ENCODE measurements at places on chromosomes 3 and 15.

GRCh38 chr3:111758642-111759041 is 100.4 kb upstream of the PHLDB2 start:
- DNase-seq = no peak

- no peak for DNase-seq
Measured at GRCh38 chr3:16511681-16512434, 1.6 kb downstream of the RFTN1 start.

DNA sequence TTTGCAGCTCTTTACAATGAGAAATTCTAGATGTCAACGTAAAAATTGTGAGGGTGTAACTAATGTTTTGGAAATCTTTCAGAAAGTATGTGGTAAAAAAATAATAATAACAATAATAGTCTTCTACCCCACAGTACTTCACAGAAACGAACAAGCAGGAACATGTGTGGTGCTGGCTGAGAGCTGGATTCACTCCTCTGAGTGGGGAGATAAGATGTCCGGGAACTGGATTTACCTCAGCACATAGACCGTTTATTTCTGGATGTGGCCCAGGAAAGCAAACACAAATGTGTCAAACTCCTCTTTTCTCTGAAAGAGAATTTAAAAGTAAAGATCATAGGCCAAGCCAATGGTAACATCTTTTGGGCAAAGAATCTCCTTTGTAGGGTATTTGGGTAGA is 103.4 kb downstream of the SLC49A4 start:
- no peak for DNase-seq

- DNase-seq = no peak
Measured at GRCh38 chr3:23966328-23966727, 21.2 kb downstream of the NR1D2 start.

DNA sequence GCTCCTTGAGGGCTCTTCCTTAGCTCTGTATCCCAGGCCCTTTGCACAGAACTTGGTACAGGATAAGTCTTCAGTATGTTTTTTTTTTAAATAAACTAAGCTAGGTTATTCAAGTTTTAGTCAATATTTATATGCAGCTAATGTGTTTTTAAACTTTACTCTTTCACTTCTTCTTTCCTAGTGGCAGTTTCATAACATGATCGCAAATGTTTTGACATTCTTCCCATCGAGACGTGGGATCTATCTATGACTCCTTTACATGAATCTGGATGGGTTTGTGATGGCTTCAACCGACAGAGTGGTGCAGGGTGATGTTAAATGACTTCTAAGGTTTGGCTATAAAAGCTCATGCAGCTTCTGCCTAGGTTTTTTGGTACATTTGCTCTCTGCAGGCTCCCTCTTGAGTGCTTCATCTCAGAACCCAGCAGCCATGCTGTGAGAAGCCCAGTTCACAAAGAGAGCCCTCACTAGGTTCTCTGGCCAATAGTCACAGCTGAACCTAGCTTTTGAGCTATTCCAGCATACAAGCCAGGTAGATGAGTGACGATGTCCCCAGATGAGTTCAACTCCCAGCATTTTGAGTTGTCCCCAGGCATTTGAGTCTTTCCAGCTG is 13.5 kb upstream of the MECOM start:
- no peak for DNase-seq

DNA sequence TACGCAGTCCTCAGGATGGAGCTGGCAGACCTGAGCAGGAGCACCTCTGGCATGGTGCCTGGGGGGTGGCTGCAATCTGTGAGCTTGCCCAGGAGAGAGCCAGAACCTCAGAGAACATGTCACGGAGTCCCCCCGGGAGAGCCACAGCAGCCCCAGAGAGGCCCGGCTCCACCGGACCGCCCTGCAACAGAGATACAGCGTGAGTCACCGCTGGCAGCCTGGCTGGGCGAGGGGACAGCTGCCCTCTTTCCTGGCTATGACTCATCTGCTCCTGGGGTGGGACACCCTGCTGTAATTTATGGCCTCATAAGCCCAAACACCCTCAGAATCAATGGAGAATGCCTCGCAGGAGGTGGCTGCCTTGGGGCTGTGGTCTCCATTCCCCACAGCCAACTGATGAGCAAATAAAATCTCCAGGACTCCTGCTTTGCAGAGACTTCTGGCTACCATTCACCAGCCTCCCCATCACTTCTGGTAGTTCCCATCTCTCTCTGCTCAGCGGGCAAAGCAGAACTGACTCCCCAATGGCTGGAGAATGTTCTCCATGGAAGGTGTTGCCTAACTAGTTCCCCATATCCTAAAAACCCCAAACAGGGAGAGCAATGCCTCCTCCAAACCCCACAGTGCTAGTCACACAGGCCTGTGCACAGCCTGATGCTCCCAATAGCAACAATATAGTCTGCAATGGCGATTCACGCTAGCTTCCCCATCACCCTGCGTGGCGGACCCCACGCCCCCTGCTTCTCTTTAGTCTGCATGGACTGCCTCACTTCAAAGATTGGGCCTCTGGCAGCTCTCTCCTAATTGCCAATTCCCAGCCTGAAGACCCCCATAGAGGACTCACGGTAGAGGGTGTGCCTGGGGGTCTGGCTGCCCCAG is 21.6 kb downstream of the ACSBG1 start:
- no peak for DNase-seq

GRCh38 chr15:82168296-82168695 is 94.2 kb downstream of the EFL1 start:
- DNase-seq = no peak

DNA sequence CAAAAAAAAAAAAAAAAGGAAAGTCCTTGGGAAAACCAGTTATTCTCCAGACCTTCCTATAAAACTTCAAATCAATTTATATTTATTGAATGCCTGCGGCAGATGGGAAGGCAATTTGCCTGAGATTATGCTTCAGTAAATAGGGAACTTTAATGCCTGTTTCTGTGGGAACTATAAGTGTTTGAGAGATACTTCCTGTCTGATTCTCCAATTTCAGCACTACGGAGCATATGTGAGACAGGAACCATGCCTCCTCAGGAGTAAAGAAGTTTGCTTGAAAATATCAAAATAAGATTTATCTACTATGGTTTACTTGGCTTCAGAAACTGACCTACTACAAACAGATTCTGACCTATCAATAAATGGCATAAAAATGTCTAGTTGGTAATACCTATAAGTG is 135.5 kb downstream of the CBLB start:
- DNase-seq = no peak

- no peak for DNase-seq
Measured at GRCh38 chr3:101414121-101414520, 93.7 kb upstream of the IMPG2 start.

- DNase-seq = no peak
Measured at GRCh38 chr15:41659855-41660234, 360 bp upstream of the MGA start.

DNA sequence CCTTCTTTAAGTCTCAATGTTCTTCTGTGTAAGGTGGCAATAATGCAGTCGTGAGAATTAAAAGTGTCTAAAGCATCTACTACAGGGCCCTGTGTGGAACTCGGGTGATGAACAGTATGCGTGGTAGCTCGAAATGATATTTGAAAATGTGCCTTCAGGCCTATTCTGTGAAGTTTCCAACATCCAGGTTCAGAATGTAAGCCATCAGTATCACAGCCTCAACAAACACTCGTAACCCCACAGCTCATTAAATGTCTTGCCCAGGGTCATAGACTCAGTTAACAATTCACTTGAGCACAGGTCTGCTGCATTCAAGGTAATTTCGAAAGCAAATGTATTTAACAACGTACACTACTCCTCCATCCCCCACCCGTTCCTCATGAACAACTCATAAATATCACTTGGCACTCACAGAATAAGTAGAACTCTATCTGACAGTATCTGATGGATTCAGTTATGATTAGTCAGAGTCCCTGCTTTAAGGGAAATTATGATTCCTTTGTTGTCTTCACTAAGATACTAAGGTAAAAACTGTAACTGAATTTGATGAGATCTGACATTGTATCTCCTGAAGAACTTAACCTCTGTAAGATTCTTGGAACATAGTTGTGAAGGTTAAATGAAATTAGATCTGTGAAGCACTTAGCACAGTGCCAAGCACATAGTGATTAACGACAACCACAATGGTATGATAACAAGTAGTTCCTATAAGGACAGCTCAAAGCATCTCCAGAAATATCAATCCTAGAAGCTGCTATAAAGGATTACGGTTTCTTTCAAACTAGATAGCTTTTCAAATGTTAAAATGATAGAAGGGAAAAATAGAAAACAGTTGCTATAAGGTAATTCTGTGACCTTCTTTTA is 642.3 kb downstream of the TBL1XR1 start:
- no peak for DNase-seq

- no peak for DNase-seq
Measured at GRCh38 chr3:53156368-53156834, 4.6 kb upstream of the PRKCD start.

DNA sequence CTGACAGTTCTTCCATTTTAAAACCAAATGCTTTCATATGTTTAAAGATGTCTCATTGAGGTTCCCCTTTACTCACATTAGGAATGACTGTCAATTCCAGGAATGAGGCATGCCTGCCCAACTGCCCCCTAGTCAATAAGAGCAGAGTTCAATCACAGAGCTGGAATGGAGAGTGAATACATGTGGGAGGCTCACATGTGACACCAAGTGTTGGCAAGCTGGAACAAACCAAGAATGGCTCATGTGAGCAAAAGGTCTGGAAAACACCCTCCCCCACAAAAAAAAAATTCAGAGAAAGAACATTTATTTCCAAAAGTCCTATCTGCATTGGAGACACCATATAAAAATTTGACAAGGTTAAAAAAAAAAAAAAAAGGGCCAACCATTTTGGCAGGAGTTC is 3.7 kb downstream of the PBRM1 start:
- no peak for DNase-seq

- DNase-seq = no peak
Measured at GRCh38 chr3:137121704-137122314, 164.0 kb downstream of the IL20RB start.

DNA sequence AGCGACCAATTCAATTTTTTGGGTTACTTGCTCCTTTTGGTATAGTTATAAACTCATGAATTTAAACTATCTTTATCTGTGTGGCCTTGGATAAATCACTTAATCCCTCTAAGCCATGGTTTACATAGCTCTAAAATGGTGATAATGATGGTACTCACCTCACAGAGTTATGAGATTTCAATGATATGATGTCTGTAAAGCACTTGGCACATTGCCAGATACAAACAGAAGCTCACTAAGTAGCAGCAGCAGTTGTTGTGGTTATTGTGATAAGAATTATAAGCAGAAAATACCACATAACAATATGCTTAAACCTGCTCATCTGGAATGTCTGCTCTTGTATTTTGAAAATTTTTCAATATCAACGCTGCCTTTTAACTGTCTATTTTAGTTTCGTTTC is 185.1 kb upstream of the SNTN start:
- DNase-seq = no peak

GRCh38 chr3:131072845-131073244 is 46.2 kb downstream of the NEK11 start:
- no peak for DNase-seq

- no peak for DNase-seq
Measured at GRCh38 chr15:58462973-58463663, 31.3 kb downstream of the LIPC start.

GRCh38 chr15:70096215-70097062 is 1.3 kb downstream of the TLE3 start:
- DNase-seq = no peak

DNA sequence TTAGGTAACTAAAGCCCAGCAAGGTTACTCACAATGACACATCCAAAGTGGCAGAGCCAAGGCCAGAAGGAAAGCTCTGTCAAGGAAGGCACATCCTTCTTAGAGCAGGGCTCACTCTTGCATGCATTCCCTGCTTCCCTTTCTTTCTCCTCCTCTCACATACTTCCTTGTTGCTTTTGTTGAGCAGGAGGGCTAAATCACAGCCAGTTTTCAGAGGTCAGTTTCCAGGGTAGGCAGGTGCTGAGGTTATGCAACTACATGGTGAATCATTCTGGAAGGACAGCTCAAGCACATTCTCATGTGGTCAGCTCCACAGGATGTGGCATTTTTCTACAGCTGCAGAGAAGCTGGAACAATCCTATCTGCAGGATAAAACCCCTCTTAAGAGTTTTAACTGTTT is 275.6 kb downstream of the ZNF621 start:
- no peak for DNase-seq

GRCh38 chr3:15051531-15051930 is 13.6 kb downstream of the MRPS25 start:
- DNase-seq = no peak

GRCh38 chr15:74396445-74397238 is 29.2 kb upstream of the CYP11A1 start:
- DNase-seq = no peak

- no peak for DNase-seq
Measured at GRCh38 chr3:157059181-157059580, 100.8 kb downstream of the CCNL1 start.

- DNase-seq = no peak
Measured at GRCh38 chr15:67050062-67050461, 15.3 kb upstream of the SMAD3 start.

DNA sequence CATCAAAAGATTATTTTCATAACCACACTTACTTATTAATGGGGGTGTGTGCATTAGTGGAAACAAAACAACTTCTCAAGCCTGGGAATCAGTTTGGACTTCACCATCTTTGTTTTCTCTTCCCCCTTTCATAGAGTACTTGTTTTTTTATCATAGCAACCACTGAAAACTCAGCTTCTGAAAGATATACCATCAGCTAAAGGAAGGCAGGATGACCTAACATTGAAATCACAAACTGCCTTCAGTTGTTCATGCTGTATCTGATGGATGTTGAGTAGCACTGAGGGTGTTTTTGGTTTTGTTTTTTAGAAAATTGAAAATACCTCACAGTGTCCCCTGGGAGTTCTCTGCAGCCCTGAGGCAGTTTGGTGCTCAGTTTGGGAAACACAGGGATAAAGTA is 46.5 kb downstream of the NEK10 start:
- DNase-seq = no peak

GRCh38 chr3:64496786-64497490 is 190.9 kb downstream of the ADAMTS9 start:
- DNase-seq = no peak

DNA sequence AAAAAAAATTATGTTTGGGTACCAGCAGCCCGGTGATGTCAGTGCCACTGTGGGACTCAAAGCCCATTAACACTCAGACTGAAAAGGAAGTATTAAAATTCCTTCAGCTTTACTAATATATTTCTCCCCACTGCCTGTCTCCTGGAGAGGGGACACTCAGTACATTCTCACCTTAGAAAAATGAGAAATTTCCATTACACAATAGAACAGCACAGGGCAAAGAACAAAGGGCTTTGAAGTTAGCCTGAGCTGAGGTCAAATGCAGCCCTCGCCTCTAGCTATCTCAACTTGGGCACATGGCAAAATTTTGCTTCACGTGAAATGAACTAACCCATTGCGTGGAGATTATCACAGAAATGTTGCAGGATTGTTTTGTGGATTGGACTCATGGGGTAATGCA is 80.8 kb downstream of the RARB start:
- DNase-seq = no peak
